ENCODE measurements at places on chromosomes 5 and 9.
A peak's percentile ranks its signal among the peaks of the same experiment; 100 is the strongest.

DNA sequence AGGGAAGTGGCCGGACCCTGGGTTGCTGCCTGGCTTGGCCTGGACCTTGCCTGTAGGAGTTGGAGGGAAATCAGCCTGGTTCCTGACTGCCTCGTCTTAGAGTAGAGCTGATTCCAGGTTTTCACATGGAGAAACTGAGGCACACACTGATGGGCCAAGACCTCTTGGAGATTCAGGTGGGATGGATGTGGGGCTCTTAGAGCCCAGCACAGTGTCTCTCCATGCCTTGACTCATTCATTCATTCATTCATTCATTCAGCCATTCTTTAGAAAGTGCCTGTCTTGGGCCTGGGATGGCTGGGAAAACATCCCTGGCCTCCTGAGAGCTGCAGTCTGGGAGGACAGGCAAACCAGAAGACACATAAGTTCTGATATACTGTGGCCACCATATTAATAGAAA, 2.2 kb downstream of the LRRC8A start:
- DNase-seq = no peak

- no peak for DNase-seq
Measured at GRCh38 chr9:132712753-132713152, 42.5 kb downstream of the GTF3C4 start.

- no peak for DNase-seq
Measured at GRCh38 chr5:73636408-73636807, 10.4 kb downstream of the ARHGEF28 start.

GRCh38 chr5:63121471-63121870, 542.9 kb downstream of the LRRC70 start:
- DNase-seq = no peak

- DNase-seq = no peak
Measured at GRCh38 chr9:4299005-4299795, 668 bp downstream of the GLIS3 start.

GRCh38 chr5:163005949-163006348, 431.4 kb upstream of the CCNG1 start:
- no peak for DNase-seq

DNA sequence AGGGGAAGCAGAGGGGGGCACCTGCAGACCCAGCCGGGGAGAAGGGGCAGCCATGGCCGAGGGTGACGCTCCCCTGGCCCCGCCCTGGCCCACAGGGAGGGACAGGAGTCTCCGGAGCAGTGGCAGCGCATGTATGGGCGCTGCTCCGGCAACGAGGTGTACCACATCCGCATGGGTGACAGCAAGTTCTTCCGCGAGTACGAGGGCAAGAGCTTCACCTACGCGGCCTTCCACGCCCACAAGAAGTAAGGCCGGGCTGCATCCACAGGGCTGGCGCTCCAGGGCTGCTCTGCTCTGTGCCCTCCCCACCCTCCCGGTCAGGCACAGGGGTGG, 68.2 kb downstream of the KCNT1 start:
- DNase-seq = peak; percentile 16

- no peak for DNase-seq
Measured at GRCh38 chr5:78416677-78417425, 56.4 kb downstream of the SCAMP1 start.

DNA sequence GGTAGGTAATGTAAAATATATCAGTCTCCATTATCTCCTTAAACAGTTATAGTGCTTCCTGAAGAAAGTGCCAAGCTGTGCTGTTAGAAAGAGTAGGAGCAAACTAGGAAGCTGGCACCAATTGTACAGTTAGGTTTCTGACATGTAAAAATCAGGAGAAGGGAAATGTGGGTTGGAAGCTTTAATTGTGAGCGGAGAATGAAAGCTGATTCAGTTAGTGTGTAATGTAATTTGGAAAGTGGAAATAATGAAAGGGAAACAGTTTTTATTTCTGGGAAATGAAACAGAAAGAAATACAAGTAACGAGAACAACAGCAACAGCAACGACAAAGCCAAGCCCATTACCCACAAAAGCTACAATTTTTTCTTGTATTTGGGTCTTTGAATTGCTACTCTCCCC, 48.8 kb upstream of the JAK2 start:
- DNase-seq = no peak

DNA sequence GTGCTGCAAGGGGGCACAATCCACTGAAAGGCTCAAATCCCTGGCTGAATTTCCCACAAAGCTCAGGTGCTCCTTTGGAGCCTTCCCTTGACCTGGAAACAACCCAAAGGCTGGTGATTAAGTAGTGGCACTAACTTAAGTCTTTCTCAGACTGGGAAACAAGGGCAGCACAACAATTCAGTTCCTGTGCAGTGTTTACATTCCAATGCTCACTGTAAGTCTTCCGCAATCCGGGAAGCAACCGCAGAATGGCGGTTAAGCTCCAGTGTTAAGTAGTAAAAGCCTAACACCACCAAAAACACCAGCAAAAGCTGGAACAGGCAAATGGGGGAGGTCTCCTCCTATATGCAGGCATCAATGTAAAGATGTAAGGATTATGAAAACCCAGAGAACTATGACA, 117.2 kb downstream of the TRPM3 start:
- no peak for DNase-seq

GRCh38 chr5:3225201-3225960, 370.3 kb upstream of the IRX1 start:
- no peak for DNase-seq

- DNase-seq = no peak
Measured at GRCh38 chr9:96020300-96020791, 144.9 kb downstream of the ERCC6L2 start.

- DNase-seq = no peak
Measured at GRCh38 chr9:5516453-5517220, 6.3 kb downstream of the PDCD1LG2 start.

DNA sequence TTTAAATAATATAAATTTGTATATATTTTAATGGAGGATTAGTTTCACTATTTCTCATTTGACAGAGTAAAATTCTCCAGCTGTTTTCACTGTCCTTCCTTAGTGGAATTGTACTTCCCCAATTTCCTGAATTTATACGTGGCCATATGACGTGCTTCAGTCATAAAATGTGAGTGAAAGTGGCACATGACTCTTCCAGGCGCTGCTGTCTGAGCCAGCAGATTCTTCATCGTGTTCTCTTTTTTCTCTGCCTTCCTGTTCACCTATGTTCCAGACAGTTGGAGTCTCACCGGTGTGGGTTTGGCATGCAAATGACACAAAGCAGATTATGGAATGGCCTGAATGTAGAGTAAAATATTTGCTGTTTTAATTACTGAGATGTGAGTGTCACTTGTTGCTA, 684.1 kb downstream of the SEMA5A start:
- DNase-seq = no peak

DNA sequence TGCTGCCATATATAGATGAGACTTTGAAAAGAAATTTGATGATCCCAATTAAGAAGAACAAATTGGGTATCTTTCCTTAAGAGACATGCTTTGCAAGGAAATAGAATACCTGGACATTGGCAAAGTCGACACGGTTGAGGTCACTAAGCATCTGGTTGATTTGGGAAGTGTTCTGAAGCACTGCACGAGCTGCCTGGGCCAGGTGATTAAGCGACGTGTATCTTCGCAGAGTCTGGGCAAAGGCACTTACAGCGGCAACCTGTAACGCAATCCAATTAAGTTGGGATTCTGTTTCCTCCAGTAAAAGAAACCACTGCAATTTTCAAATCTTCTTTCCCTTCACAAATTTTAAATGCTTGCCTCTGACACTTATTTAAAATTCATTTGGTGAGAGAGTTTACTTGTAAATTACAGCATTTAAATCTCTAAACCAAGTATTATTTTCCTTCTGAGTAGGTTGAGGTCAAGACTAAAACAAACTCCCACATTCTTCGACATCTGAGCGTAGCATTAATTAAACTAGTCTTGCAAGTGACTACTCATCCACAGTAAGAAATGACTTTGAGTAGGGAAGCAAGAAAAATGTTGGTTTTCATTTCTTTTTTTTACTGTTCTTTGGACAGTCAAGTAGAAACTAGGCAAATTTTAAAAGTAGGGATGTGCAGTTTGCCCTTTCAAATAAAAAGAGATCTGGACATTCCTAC, 262.8 kb downstream of the RFX3 start:
- DNase-seq = no peak

DNA sequence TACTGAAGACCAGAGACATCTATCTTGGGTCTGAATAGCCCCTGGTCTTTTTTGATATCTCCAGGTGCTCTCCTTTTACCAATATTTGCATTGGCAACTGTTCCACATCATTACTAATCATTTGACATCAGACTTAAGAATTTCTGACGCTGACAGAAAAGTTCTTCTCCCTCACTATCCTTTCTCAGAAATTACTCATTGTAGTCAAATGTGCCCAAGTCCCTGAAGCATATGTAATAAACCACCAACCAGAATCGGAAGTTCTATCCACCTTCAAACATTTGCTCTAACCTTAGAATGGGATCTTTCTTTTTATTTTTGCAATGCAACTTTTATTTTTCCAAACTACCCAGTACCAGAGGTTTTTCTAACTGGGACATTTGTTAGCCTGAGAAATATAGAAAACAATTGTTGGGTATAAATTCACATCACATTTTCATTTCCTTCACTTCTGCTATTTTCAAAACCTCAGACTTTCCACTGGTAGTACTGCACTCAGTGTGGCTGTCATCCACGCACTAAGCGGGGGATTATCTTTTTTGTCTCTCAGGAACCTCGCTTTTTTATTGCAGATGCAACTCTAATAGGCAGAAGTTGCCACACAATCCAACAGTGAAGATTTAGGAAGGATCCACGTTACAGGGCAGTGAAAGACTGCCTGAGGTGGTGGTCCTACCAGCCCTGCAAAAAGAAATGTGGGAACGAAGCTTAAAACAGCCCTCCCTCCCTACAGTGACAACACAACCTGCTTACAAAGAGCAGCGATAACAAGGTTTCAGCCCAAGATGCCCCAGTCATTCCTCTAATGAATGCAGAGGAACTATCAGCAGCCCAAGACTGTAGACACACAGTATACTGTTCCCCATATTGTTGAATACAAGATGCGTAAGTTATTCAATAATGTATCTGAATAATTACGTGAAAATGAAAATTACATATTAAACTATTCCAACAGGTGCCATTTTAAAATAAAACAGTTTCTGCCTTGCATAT, 201.2 kb downstream of the EBF1 start:
- no peak for DNase-seq

- DNase-seq = no peak
Measured at GRCh38 chr5:110478895-110479294, 247.6 kb downstream of the TMEM232 start.

GRCh38 chr9:28922891-28923290, 1349.6 kb upstream of the C9orf72 start:
- DNase-seq = no peak

DNA sequence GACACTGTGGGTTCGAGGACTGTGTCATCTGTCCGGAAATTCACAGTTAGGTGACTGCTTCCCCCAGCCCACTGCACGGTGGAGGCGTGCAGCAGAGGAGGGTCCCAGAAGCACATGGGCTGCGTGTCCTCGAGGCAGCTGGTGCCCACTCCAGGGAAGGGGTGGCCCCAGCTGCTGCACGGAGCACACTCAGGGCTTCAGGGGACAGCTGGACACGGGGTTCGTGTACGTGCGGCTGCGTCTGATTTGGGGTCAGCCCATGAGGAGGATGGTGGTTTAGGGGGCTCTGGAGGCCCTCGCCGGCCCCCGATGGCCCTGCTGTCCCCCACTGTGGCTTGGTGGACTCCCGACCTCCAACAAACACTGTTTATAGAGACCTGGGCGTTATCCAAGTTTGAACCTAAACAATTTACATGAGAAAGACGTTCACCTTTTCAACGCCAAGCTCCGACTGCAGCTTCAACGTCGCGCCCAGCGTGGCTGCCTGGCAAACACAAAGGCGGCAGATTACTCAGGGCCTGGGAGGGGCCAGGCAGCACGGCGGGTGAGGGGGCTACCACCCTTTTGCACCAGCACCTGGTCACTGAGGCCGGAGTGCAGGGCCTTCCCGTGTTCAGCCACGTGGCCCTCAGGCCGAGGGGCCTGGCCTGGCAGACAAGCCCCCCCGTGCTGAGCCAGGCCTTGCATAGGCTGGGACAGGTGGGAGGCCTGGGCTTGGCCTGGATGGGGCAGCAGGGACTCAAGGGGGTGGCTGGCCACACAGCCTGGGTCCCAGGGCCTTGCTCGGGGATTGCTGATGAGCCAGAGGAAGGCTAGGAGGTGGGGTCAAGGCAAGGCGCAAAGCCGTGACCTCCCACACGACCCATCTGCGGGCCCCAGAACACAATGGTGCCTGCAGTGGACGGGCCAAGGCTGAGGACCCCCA, 55.2 kb downstream of the EXD3 start:
- no peak for DNase-seq

- no peak for DNase-seq
Measured at GRCh38 chr9:92506184-92506857, 24.0 kb upstream of the ASPN start.

DNA sequence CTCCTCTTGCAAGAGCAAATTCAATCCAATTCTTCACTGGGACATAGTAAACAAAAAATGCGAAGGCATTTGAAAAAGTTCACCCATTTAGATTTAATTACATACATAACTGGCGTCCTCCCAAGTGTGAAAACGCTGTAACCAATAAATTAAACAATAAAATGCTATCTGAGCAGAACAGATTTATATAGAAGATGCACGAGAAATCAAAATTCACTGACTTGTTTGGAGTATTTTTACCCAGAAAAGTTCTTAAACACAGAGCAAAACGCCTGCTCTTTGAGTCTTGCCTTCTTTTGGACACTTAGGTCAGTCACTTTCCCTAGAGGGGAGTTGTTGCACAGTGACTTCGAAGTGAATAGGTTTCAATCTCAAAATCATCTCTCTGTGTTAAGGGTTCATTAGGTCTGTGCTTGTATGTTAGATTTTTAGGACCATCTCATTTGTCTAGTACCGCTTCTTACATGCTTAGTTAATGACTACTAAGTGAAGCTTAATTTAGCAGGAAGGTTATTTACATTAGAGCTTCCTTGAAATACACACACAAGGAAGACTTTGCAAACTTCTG, 1.9 kb downstream of the ALDH1A1 start:
- DNase-seq = no peak

DNA sequence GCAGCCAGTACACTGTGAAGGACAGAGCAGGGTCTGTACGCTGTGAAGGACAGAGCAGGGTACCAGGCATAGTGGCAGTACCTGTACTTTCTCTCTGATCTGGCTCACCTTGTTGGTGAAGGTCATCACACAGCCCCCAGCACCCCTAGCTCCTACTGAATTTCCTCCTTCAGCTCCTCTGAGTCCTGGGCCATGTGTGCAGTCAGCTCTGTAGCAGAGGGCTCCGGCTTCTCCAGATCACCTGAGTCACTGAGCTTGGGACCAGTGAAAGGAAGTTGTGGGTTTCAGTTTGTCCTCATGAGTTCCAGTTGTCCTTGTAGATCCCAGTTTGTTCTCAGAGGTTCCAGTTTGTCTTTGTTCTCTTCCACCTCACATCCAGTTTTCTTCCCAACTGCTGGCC, 5.5 kb downstream of the NUDT2 start:
- no peak for DNase-seq

DNA sequence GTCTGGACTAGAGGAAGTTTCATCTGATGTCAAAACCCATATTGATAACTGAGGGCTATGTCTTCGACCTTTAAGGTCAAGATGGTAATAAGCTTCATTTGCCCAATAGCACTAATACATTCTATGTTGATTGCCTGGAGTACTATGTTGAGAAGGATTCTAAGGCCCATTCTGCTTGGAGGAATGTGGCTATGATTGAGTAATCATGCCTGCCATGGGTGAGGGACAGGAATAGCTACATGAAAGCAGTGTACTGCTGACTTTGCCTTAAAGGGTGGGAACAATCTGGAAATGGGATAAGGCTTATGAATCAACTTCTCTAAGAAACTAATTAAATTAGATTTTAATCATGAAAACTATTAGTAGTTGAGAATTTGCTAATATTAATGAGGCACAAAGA, 13.6 kb downstream of the NNT start:
- DNase-seq = no peak
